ENCODE measurements at places on chromosomes 4 and X. TPM values are rescaled to one million over a fixed set of nuclear protein-coding genes. Genes with fewer than 3 reads are reported as not detected.
A peak's percentile ranks its signal among the peaks of the same experiment; 100 is the strongest.

GRCh38 chr4:55087009-55087912, 38.1 kb downstream of the KDR start:
- H3K4me3 ChIP-seq: no peak overlapping the region
- DNase-seq: no peak
- peak overlapping the region; percentile 38 for H3K27ac ChIP-seq
- H3K27me3 ChIP-seq: no peaks in the 10 kb centered on the region
- H3K36me3 ChIP-seq: no peaks in the 10 kb centered on the region
- H3K4me1 ChIP-seq: peaks cover 27% of the 10 kb centered on the region

GRCh38 chr4:145564540-145564939, 54.6 kb upstream of the MMAA start:
- no peak overlapping the region for H3K27ac ChIP-seq
- no peak for DNase-seq
- H3K4me3 ChIP-seq: no peak overlapping the region
- H3K36me3 ChIP-seq: no peaks in the 10 kb centered on the region
- no peaks in the 10 kb centered on the region for H3K27me3 ChIP-seq

DNA sequence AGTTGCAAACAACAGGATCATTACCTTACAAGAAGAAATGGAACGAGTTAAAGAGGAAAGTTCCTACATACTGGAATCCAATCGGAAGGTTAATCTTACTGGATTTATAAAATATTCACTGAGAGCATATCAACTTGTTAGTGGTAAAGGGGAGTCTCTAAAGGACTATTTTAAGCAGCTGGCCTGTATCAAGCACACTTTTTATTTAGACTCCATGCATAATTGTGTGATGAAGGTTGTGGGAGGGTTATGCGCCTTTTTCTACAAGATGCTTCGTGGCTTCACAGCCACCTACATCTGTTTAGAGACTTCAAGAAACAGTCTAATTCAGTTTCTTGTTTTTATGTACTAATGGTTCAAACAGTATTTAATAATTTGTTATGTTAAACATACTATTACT, 56.6 kb downstream of the GRSF1 start:
- H3K4me1 ChIP-seq: no peaks in the 10 kb centered on the region
- no peak for DNase-seq
- no peak overlapping the region for H3K27ac ChIP-seq
- no peak overlapping the region for H3K4me3 ChIP-seq

Gene CPZ
- 11.7 TPM for total RNA-seq

Gene CXCL1
- total RNA-seq: 2.7 TPM

Gene F8A3
- 20.1 TPM for total RNA-seq
